ENCODE measurements at places on chromosomes 11 and 22. TPM values are rescaled to one million over a fixed set of nuclear protein-coding genes. Genes with fewer than 3 reads are reported as not detected.

GRCh38 chr11:126336671-126337101 lies 18.8 kb upstream of the ST3GAL4 start:
- no peak for ATAC-seq

- ATAC-seq: no peak
Observed at GRCh38 chr22:36196254-36197064, 5.2 kb downstream of the APOL4 start.

DNA sequence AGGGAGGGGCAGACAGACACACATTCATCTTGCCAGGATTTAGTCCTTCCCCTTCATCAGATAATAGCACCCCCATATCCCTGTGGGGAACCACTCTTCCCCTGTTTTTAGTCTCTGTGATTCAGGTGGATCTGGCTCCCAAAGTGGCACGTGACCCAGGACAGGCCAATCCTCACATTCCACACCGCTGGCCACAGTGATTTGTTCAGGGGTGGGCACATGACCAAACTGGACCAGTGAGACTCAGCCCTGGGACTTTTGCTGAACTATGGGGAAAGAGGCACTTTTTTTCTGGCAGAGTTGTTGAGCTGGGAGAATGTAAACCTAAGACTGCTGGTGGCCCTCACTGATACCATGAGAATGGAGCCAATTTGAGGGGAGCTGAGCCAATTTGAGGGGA lies 19.1 kb upstream of the KCNJ11 start:
- no peak for ATAC-seq

GRCh38 chr11:15750535-15751308 lies 605.6 kb downstream of the SOX6 start:
- ATAC-seq: no peak

GRCh38 chr11:12199231-12199948 lies 89.0 kb downstream of the MICAL2 start:
- no peak for ATAC-seq

TIMM10B gene
- 37.3 TPM for total RNA-seq

DEUP1 gene
- not detected for total RNA-seq

C11orf21 gene
- 0.17 TPM for total RNA-seq
